ENCODE measurements at places on chromosomes 13 and 19.

GRCh38 chr19:50626011-50626410 is 13.7 kb downstream of the SYT3 start:
- no peak for DNase-seq

GRCh38 chr13:50884265-50884664 is 25.3 kb upstream of the RNASEH2B start:
- no peak for DNase-seq

- DNase-seq = peak; percentile 70
These were observed 2.8 kb upstream of the LENG1 start for GRCh38 chr19:54162241-54162805.

DNA sequence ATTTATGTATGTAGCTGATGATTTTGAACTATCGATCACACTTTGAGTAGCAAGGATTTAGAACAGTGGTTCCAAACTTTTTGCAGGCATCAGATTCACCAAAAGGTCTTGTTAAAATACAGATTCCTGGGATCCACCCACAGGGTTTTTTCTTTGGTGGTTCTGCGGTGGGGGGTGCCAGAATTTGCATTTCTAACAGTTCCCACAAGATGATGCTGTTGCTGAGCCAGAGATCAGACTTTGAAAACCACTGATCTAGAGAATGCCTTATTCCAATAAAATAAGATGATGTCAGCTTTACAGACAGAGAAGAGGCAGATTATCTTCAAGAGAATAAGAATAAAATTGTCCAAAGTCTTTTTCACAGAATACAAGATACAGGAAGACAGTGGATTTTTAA is 80.9 kb upstream of the SHISA2 start:
- DNase-seq = no peak

- DNase-seq = no peak
These were observed 129.3 kb downstream of the ATP11A start for GRCh38 chr13:112819111-112819510.

- DNase-seq = peak; percentile 30
These were observed 37.1 kb downstream of the TSHZ3 start for GRCh38 chr19:31312009-31312676.

DNA sequence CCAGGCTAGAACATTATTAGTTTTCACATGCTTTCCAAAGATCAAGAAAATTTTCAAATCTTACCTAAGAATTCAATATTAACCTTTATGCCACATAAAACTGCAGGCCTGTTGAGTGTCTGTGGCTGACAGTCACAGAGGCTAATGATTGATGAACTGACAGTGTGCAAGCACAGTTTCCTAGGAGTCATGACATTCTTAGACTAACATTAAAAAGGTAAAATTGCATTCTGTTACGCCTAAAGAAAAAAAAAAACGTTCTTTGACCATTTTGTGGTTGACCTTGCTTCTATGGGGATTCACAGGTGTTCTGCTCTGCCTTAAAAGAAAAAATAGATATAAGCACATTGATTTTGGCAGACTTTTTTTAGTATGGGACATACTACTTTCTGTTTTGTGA is 1776.2 kb downstream of the PCDH9 start:
- no peak for DNase-seq

- DNase-seq = no peak
These were observed 7.4 kb downstream of the ZNF671 start for GRCh38 chr19:57719901-57720519.

- no peak for DNase-seq
These were observed 47.4 kb upstream of the KATNAL1 start for GRCh38 chr13:30354493-30355383.

DNA sequence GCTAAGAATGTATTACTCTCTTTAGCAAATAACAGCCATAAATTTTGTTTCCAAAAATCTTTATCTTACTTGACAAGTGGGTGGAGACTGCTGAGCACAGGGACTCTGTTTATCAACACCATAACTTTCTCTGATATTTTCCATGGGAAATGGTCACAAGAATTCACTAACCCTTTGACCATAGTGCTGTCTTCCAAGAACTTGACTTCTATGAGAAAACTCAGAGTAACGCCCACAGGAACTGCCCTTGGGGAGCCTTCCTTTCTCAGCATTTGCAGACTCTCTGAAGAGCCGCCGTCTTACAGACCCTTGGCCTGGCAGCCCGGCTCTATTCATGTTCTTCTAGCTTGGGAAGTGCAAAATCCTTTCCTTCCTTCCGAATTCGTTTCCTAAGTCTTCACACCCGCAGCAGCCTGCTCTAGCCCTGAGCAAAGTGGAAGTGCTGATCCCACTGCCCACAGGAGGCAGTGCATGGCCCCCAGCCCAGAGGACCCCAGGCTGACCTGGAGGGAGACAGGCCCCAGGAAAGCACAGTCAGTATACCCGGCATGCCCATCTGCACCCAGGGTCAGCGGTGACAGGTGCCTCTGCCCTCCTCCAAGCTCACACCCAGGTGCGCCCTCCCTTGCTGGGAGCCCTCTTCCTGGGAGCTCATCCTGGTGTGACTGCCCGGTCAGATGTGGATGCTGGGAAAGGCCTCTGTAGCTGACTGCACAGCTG is 10.2 kb downstream of the GAS6 start:
- no peak for DNase-seq

DNA sequence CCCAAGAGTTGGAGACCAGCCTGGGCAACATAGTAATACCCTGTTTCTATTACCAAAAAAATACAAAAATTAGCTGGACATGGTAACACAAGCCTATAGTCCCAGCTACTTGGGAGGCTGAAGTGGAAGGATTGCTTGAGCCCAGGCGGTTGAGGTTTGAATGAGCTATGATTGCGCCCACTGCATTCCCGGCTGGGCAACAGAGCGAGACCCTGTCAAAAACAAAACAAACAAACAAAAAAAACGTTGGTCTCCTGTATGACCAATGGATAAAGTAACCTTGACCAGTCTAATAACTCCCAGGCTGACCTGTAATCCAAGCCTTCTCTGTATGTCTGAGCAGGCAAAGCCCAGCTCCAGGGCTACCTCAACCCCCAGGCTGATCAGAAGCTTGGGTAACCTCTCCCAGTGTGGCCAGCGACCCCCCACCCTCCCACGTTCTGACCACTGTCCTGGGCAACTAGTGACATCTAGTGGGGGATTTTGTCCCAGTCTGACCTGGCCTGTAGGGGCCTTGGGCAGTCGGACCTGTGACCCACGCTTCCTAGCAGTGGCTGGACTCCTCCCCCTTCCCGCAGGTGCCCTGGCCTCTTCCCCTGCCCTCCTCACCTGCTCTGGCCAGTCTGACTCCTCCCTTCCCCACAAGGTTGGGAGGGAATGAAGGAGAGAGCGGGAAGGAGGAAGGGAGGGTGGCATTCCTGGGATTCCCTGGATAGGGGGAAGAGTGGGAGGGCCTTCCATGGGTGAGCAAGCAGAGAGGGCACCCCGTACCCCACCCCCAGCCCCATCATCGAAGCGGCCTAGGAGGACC is 1.0 kb upstream of the BCAM start:
- no peak for DNase-seq

DNA sequence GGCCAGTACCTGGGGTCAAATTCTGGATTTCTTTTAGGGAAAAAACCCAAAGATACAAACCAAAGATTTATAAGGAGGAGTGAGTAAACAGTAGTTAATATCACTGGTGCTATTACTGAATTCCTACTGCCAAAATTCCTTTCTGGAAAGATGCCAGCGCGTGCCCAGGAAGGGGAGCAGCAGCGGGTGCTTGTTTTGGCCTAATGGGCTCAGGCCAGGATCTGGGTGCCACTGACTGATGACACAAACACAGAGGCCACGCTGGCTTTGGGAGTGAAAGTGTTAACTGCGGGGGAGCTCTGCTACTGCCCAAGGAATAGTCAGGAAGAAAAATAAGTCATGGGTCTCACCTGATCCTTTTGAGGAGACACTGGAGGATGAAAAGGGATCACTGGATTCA is 61.2 kb downstream of the KLF2 start:
- DNase-seq = no peak

DNA sequence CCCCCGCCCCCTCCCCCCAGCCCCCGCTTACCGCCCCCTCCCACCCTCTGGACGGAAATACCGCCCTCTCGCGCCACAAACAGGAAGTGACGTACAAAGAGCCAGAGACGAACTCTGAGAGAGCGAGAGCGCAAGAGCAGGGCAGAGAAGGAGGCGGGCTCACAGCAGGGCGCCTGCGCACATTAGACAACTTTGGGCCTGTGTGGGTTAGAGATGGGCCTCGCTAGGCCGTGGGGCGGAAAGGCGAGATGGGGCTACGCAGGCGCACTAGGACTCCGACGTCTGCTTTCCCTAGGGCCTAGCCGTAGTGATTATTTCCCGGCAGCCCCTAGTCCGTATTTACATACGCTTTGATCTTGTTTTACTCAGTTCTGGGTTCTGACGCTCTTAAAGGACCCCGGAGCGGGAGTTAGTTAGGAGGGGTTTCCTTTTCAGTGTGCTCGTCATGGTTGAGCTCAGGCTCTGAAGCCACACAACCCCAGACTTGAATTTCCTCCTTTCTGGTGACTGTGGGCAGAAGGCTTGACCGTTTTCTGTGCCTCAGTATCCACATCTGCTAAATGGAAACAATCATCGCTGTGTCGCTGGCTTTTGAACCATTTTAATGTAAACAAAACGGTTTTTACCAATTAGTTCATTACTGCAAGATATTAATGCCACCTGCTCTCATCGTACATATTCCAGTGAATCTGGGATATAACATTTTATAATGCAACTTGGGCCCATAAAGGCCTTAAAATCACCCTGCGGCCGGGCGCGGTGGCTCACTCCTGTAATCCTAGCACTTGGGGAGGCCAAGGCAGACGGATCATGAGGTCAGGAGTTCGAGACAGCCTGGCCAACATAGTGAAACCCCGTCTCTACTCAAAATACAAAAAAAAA is 449 bp upstream of the AKT2 start:
- DNase-seq = peak; percentile 97

- no peak for DNase-seq
These were observed 21.5 kb upstream of the SERPINE3 start for GRCh38 chr13:51318015-51318414.

DNA sequence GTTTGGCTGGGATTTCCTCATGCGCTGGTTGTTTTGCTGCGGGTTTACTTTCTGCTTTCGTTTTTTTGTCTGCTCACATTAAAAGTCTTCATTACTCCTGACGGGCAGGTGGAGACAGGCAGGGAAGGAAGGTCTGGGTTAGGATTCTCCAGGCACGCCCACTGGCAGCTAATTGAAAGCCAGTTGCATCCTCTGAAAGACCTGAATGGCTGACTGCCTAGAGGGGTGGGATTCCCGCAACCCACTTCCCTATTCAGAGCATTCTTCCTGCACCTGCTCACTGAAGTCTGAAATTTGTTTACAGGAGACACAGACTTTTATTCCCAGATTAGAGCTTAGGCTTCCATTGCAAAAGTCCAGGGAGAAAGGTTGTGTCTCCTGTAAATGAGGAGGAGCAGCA is 172.0 kb downstream of the UQCRFS1 start:
- DNase-seq = no peak

- DNase-seq = no peak
These were observed 32.5 kb downstream of the CAB39L start for GRCh38 chr13:49411353-49411752.

DNA sequence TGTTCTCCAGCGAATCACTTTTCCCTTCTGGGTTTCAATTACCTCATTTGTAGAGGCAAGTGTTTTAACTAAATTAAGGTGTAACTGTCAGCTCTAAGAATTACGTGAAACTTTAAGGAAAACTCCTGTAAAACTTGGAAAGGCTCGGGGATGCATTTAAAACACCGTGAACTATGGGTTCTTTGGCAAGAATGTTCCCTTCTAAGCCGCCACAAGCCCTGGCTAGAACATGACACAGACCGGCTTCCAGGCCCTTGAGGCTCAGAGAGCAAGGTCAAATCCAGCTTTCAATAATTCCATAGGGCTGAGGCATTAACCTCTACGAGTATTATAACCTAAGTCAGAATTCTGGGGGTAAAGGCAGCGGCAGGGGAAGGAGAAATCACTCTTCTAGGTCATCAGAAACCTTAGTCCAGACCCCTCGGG is 685 bp downstream of the VWA8 start:
- DNase-seq = no peak

DNA sequence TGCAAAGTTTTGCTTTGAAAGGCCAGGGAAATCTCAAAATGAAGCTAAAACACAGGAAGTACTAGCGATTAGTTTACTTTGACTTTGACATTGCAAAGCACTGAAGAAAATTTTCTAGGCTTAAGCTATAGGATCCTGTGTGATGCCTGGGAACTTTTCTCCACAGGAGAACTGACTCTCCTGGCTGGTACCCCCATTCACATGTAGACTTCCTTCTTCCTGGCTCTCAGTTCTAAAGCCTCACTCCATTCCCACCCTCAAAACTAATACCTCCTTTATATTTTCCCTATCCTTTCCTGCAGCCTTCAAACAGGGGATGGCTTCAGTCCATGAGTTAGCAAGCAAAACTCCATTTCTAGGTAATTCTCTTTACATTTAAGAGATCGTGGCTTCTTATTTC is 189.5 kb downstream of the SLITRK1 start:
- DNase-seq = no peak

- DNase-seq = no peak
These were observed 62.9 kb upstream of the URI1 start for GRCh38 chr19:29878973-29879654.

- DNase-seq = no peak
These were observed 16.3 kb downstream of the PBX4 start for GRCh38 chr19:19602136-19602712.

DNA sequence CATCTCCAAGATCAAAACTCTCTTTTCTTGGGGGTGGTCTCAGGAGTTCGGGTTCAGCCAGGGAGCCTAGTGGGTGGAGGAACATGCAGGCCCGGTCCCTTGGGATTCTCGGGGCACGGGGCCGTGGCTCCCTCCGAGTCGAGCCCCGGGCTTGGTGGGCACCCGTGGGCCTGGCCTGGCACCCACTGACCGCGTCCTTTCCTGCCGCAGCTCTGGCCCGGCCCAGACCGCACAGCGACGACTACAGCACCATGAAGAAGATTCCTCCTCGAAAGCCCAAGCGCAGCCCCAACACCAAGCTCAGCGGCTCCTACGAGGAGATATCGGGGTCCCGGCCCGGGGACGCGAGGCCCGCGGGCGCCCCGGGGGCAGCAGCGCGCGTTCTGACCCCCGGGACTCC is 510.6 kb downstream of the MYO16 start:
- no peak for DNase-seq

DNA sequence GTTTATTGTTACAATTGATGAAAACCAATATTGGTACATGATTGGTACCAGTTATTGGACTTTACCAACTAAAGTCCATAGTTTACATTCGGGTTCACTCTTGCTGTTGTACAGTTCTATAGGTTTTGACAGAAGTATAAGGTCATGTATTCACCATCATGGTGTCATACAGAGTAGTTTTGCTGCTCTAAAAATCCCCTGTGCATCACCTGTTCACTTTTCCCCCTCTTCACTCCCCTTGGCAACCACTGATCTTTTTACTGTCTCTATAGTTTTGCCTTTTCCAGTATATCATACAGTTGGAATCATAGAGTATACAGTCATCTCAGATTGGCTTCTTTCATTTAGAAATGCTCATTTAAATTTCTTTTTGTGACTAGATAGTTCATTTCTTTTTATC is 51.2 kb upstream of the MED4 start:
- no peak for DNase-seq

- DNase-seq = no peak
These were observed 27.9 kb upstream of the OR10H1 start for GRCh38 chr19:15843203-15843893.

All from stimulated activated CD8-positive, alpha-beta memory T cell treated with anti-CD3 and anti-CD28 coated beads, Interleukin-15, amount 100 ng/mL, for 48 hours (primary cell).